ENCODE measurements at places on chromosomes 5 and 9.

DNA sequence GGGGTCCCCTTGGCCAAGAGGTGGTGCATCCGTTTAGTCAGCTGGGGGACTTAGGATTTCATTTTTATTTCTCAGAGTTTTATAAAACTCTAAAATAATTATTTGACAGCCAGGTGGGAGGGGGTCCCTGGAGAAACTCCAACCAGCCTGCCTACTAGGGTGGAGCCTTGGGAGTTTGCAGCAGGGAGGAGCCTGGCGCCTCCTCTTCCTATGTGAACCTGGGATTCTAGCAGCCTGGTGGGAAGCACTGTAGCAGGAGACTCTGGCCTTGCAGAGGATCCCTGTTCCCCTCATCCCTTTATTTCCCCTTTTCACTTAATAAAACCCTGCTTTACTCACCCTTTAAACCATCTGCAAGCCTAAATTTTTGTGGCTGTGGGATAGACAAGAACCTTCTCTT lies 50.8 kb downstream of the FXN start:
- no peak for DNase-seq

DNA sequence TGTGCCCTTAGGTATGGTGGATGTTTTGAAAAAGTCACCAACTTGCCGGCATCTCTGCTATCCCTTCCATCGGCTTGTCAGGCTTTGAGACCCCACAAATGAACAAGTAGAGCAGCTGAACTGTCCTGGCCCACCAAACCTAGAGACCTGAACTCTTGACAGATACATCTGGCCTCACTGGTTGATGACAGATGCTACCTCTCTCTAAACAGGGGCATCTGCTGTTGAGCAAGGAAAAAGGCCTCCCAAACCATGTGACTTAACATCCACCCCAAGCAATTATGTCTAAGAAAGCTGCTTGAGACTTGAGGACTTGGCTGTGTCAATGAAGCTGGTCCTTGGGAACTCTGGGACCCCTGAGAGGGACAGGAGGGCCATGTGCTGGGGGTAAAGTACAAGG lies 2.3 kb downstream of the CCNI2 start:
- no peak for DNase-seq

DNA sequence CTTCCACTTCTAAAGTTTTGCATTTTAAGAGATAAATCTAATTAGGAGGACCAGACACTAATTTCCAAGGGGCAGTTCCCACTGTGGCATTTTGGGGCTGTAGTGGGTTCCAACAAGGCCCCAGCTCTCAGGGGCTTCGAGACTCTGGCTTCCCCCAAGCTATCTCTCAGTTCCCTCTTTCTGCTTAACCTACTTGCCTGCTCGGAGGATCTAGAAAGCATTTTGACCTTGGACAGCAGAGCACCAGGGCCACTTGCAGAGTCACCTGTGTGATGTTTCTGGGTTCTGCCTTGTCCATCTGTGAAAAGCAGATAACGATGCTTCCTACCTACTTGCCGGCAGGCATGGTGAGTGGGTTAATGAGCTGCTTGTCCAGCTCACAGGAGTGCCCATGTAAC lies 175.4 kb downstream of the MED10 start:
- no peak for DNase-seq

GRCh38 chr5:144308174-144308573 lies 137.5 kb downstream of the KCTD16 start:
- DNase-seq = no peak

DNA sequence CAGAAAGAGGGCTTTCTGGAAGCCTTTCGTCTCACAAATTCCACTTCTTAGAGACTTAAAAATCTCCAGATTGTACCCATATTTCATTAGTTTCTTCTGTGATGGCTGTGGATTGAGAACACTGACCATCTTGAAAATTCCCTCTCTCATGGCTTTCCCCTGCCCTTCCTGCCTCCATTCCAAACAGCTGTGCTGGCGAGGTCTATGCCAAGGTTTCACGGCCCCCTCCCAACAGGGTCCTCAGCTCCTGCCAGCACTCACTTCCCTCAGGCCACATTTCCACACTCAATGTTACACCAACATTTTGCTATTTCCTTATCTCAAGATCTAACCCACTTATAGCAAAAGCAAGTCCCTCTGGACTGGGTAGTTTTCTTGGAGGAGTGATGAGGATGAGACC lies 40.3 kb upstream of the EQTN start:
- DNase-seq = no peak

DNA sequence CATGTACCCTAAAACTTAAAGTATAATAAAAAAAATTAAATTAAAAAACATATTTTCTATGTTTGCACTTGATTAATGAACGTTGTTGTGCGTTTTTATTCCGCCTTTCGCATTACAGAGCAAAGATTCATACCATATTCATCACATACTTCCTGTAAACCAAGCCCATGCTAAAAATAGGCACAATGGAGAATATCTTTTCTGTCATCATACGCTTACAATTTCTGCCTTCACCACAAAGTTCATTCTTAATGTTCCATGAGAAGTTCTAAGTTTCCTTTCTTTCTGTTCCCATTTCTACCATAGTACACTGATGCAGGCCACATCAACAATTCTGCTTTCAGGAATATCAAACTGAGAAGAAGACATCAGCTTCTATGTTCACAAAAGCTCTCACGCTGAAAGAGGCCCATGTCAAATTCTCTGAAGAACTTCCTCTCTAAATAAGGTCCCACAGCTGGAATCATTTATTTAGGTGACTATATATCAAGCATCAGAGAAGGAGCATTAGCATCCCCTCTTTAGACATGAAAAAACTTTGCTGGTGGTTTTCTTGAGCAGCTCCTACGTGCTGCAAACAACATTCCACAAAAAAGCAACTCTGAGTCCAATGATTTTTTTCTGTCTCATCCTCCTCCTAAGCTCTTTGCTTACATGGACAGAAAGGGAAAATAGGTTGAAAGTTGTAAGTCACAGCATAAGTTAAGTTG lies 456.4 kb downstream of the CDH10 start:
- DNase-seq = no peak

GRCh38 chr5:179267671-179268083 lies 77.6 kb downstream of the ADAMTS2 start:
- DNase-seq = no peak

- no peak for DNase-seq
Measured at GRCh38 chr9:137685741-137686420, 67.1 kb downstream of the EHMT1 start.

DNA sequence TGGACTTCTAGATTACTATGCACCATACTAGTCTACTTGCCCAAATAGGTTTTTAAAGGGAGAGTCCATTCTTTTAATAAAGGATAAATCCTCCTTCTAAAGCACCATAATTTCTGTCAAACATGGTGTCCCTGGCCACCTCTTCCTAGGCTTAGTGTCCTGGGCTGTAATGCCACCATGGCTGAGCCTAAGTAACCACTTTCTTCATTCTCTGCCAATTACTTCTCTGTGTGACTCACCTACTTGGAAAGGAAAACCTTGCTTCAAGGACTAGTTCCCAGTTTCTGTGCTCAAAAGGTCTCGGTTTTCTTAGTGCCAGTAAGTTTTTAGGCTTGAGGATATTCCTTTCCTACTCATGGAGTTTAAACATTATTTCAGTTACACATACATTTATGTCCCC lies 273.4 kb downstream of the DENND1A start:
- no peak for DNase-seq

- DNase-seq = no peak
Measured at GRCh38 chr5:13740471-13740870, 204.0 kb downstream of the DNAH5 start.

DNA sequence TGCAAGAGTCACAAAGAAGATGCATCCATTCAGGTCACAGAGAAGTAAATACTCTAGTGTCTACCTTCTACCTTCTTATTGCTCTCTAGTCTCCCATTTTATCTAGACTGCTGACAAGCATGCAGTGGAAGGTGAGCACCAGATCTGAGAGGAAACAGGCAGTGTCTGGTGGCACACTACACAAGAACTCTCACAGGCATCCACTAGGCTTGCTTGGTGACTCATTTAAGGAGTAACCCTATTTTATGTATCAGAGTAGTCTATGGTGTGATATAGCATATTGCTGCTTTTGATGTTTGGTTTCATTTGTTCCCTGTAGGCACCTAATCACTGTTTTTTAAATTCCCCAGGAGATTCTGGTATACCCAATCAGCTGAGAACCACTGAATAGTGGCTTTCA lies 1.6 kb upstream of the THBS4 start:
- DNase-seq = no peak

Measured in putamen (tissue), 1 donor.